Thoracic aorta (tissue), 2 donors: ENCODE measurements at places on chromosomes 5 and 9.

DNA sequence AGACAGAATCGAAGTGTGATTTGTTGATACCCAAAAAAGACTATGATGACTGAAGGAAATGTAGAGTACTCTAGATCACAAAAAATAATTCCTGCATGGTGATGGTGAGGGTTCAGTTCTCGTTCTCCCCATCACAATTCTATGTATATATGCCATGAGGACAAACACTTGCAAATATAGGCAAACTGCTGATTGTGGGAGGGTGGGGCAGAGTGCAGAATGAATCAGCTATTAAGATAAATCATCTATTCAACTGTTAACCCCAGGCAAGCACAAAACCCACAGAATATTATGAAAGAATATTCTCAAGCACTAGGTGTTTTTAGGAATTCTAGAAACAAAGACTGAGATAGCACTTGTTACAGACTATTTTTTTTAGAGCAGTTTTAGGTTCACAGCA is 13.9 kb upstream of the UBLCP1 start:
- no peaks in the 10 kb centered on the region for H3K4me1 ChIP-seq
- no peaks in the 10 kb centered on the region for H3K36me3 ChIP-seq
- H3K27ac ChIP-seq = no peak overlapping the region
- no peaks in the 10 kb centered on the region for H3K27me3 ChIP-seq
- DNase-seq = no peak

DNA sequence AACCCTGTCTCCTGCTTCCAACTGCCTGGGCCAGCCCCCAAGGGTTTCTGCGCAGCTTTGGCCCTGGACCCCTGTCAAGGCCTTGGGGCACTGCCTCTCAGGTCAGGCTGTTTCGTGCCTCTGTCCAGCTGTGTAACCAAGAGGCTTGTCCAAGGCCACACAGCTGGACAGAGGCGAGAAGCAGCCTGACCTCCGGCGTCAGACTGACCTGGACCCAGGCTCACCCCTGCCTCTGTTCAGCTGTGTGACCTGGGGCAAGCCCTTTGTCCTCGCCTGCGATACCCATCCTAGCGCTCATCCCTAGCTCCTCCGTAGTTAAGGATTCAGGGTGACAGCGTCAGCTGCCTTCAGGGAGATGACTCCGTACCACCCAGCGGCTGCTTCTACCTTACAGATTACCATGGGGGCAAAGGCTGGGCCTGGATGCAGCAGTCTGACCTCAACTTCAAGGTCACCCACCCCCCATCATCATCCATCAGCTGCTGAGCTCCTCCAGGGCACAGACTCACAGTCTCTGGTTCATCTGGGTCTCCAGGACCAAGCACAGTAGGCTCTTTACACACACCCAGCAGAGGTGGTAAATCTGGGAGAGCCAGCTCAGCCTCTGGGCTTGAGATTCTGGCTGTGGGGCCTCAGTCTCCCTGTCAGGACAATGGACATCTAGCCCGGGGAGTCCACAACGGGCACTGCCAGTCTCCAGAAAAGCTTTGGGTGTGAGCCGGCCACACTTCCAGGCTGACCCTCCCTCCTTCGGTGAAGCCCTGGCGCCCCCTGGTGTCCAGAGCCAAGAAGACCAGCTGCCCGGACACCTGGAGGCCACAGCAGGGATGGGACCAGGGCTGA is 7.9 kb downstream of the AK1 start:
- H3K27me3 ChIP-seq = no peaks in the 10 kb centered on the region
- peaks cover 22% of the 10 kb centered on the region for H3K4me1 ChIP-seq
- no peak overlapping the region for H3K27ac ChIP-seq

- H3K27me3 ChIP-seq = no peaks in the 10 kb centered on the region
- no peaks in the 10 kb centered on the region for H3K4me1 ChIP-seq
- H3K27ac ChIP-seq = no peak overlapping the region
- DNase-seq = no peak
- no peaks in the 10 kb centered on the region for H3K36me3 ChIP-seq
These were observed 95.8 kb upstream of the DAP start for GRCh38 chr5:10856683-10857337.

- peak overlapping the region; percentile 23 for H3K4me3 ChIP-seq
- peak overlapping the region; percentile 76 for H3K27ac ChIP-seq
- DNase-seq = peak; percentile 82
- H3K4me1 ChIP-seq = peaks cover 71% of the 10 kb centered on the region
- no peaks in the 10 kb centered on the region for H3K27me3 ChIP-seq
These were observed 36.2 kb downstream of the SH3PXD2B start for GRCh38 chr5:172417983-172418630.

GRCh38 chr9:20620650-20621470 is 1.4 kb downstream of the MLLT3 start:
- H3K4me1 ChIP-seq = peaks cover 42% of the 10 kb centered on the region
- no peaks in the 10 kb centered on the region for H3K36me3 ChIP-seq
- no peaks in the 10 kb centered on the region for H3K27me3 ChIP-seq

DNA sequence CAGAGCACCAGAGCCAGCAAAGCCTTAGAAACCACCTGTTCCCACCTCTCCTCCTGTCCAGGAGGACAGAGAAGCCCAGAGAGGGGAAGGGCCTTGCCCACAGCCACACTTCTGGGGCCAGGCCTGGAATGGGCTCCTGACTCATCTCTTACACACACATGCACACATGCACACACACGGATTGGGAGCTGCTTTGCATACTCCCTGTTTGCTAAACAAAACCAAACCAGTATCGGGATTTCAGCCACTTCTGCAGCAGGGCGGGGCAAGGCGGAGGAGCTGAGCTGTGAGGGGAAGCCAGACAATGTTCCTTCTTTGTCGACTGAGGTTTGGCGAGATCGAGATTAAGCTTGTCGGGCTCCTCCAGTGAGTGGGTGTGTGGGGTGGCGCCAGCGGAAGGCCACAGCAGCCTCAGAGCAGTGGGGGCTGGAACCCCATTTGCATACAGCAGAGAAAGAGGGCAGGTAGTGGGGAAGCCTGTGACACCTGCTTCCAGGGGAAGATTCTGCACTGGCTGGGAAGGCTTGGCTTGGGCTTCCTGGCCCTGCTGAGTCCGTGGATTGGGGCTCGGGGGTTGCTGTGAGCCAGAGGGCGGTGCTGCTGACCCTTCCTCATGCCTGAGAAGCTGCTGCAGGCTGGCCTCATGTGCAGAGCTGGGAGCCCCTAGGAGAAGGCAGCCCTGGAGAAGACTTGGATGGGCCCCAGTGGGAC is 16.1 kb downstream of the GFI1B start:
- no peaks in the 10 kb centered on the region for H3K4me1 ChIP-seq
- DNase-seq = no peak
- H3K36me3 ChIP-seq = no peaks in the 10 kb centered on the region
- no peaks in the 10 kb centered on the region for H3K27me3 ChIP-seq
- H3K4me3 ChIP-seq = no peak overlapping the region
- H3K27ac ChIP-seq = no peak overlapping the region

DNA sequence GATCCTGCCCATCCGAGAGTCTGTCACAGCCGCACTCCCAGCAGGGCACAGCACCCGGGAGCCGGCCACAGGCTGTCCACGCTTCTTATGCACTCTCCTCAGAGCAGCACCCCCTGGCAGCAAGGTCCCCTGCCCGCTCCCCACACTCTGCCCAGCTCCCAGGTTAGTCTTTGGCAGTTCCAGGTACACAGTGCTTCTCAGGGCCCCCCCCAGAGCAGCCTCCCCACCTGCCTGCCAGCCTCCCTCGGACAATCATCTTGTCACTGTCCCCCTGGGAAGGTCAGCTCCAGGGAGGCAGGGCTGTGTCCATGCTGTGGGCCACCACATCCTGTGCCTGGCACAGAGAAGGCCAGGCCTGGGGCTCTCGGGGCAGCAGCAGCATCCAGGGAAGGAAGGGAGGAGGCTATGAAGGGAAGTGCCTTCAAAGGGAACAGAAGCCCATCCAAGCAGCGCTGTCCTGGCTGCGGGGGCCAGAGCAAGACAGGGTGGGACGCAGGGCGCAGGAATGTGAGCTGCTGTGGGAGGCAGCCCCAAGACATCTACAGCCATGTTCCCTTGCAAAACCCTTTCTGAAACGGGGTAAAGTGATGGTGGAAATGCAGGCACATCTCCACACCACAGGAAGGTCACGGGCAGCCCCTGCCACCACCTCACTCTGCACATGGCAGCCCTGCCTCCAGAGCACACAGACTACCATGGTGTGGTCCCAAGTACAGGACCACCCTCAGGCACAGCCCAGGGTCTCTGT is 68.6 kb upstream of the ADAMTS2 start:
- no peak for DNase-seq
- no peaks in the 10 kb centered on the region for H3K36me3 ChIP-seq
- H3K27ac ChIP-seq = no peak overlapping the region
- H3K4me3 ChIP-seq = no peak overlapping the region

GRCh38 chr9:38659538-38659937 is 39.1 kb upstream of the ANKRD18A start:
- no peaks in the 10 kb centered on the region for H3K36me3 ChIP-seq
- H3K4me3 ChIP-seq = no peak overlapping the region
- no peak overlapping the region for H3K27ac ChIP-seq
- DNase-seq = no peak
- H3K27me3 ChIP-seq = no peaks in the 10 kb centered on the region

- no peaks in the 10 kb centered on the region for H3K4me1 ChIP-seq
- H3K4me3 ChIP-seq = no peak overlapping the region
- H3K36me3 ChIP-seq = no peaks in the 10 kb centered on the region
- no peaks in the 10 kb centered on the region for H3K27me3 ChIP-seq
- no peak for DNase-seq
These were observed 39.6 kb upstream of the FCN1 start for GRCh38 chr9:134957165-134957944.

GRCh38 chr5:15897656-15898055 is 281.9 kb downstream of the MARCHF11 start:
- H3K4me3 ChIP-seq = no peak overlapping the region
- H3K27me3 ChIP-seq = no peaks in the 10 kb centered on the region
- no peaks in the 10 kb centered on the region for H3K36me3 ChIP-seq

- no peak overlapping the region for H3K4me3 ChIP-seq
- no peak overlapping the region for H3K27ac ChIP-seq
- no peaks in the 10 kb centered on the region for H3K27me3 ChIP-seq
- H3K36me3 ChIP-seq = no peaks in the 10 kb centered on the region
- H3K4me1 ChIP-seq = peaks cover 41% of the 10 kb centered on the region
- no peak for DNase-seq
These were observed 6.1 kb downstream of the BASP1 start for GRCh38 chr5:17223367-17224185.

GRCh38 chr5:174834081-174834480 is 109.7 kb downstream of the MSX2 start:
- no peak overlapping the region for H3K27ac ChIP-seq
- H3K4me3 ChIP-seq = no peak overlapping the region
- DNase-seq = no peak
- no peaks in the 10 kb centered on the region for H3K36me3 ChIP-seq
- no peaks in the 10 kb centered on the region for H3K27me3 ChIP-seq
- H3K4me1 ChIP-seq = no peaks in the 10 kb centered on the region

DNA sequence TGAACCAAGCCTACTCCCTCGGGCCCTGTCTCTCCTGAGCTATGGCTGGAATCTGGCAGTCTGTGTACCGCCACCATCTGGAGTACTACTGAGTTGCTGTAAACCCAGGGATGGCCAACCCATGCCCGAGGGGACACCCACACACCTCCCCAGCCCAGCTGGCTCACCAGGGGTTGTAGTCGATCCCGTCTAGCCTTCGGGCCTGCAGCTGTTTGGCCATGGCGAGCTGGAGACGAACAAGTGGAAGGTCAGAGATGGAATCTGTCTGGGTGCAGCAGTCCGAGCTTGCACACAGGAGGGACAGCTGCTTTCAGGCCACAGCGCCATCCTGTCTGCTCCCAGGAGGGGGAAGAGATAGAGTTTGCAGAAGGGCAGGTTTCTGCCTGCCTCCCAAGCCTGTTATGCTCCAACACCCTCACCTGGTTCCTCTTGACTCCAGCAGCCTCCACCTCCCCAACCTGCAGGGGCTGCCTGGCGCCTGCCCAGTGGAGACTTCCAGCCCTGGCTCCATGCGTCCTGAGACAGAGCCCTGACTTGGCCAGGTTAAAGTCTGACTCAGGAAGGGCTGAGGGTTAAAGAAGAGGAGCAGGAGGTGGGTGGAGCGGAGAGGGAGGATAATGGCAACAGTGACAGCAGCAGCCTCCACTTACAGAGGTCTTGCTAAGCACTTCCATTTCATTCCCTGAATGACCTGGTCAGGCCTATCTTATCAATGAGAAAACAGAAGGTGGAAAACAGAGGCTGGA is 15.8 kb upstream of the SPOUT1 start:
- no peak for DNase-seq
- no peaks in the 10 kb centered on the region for H3K27me3 ChIP-seq
- no peaks in the 10 kb centered on the region for H3K4me1 ChIP-seq
- no peaks in the 10 kb centered on the region for H3K36me3 ChIP-seq
- H3K27ac ChIP-seq = no peak overlapping the region
- no peak overlapping the region for H3K4me3 ChIP-seq

DNA sequence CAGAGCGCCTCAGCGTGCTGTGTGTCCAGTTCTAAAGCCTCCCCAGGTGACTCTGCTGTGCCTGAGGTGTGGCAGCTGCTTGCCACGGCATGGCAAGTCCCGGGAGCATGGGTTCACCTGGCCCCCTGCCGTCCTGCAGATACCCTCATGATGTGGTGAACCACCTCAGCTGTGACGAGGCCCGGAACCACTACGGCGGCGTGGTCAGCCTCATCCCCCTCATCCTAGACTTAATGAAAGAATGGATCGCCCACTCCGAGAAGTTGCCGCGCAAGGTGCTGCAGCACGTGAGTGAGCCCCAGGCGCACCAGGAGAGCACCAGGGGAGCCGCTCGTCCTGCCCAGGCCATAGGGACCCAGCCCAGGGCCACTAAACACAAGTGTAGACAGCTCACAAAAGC is 9.5 kb downstream of the SPACA9 start:
- H3K27me3 ChIP-seq = no peaks in the 10 kb centered on the region
- H3K4me3 ChIP-seq = no peak overlapping the region
- no peak for DNase-seq
- H3K27ac ChIP-seq = no peak overlapping the region

DNA sequence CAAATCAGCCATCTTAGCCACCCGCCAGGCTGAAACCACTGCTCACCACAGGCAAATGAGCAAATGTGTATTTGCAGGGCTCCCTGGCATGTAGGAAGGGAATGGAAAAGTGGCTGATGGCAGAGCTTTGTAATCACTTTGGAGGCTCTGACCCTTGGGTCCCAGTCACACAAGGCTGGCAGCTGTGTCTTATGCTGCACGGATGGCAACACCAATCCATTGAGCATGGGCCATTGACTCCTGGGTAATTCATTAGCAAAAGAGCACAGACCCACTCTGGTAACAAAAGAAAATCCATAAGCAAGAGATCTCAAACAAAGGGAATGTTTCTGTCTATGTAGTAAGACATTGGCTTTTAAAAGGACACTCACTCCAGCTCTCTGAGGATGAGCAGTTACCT is 57.6 kb downstream of the SPOCK1 start:
- DNase-seq = no peak
- no peak overlapping the region for H3K4me3 ChIP-seq
- H3K27me3 ChIP-seq = no peaks in the 10 kb centered on the region
- no peak overlapping the region for H3K27ac ChIP-seq

- H3K4me1 ChIP-seq = peaks cover 20% of the 10 kb centered on the region
- H3K36me3 ChIP-seq = no peaks in the 10 kb centered on the region
- H3K27ac ChIP-seq = no peak overlapping the region
- no peaks in the 10 kb centered on the region for H3K27me3 ChIP-seq
- DNase-seq = no peak
These were observed 372.2 kb downstream of the NFIB start for GRCh38 chr9:13941714-13942113.

GRCh38 chr5:67182301-67182790 is 14.3 kb downstream of the CD180 start:
- peak; percentile 74 for DNase-seq
- no peaks in the 10 kb centered on the region for H3K27me3 ChIP-seq
- no peaks in the 10 kb centered on the region for H3K36me3 ChIP-seq
- peaks cover 14% of the 10 kb centered on the region for H3K4me1 ChIP-seq
- H3K4me3 ChIP-seq = peak overlapping the region; percentile 28
- peak overlapping the region; percentile 74 for H3K27ac ChIP-seq
